M059J (cell line): ENCODE measurements at places on chromosomes 2 and 18.

GRCh38 chr2:207224381-207224780 lies 58.6 kb upstream of the KLF7 start:
- DNase-seq, result no peak

DNA sequence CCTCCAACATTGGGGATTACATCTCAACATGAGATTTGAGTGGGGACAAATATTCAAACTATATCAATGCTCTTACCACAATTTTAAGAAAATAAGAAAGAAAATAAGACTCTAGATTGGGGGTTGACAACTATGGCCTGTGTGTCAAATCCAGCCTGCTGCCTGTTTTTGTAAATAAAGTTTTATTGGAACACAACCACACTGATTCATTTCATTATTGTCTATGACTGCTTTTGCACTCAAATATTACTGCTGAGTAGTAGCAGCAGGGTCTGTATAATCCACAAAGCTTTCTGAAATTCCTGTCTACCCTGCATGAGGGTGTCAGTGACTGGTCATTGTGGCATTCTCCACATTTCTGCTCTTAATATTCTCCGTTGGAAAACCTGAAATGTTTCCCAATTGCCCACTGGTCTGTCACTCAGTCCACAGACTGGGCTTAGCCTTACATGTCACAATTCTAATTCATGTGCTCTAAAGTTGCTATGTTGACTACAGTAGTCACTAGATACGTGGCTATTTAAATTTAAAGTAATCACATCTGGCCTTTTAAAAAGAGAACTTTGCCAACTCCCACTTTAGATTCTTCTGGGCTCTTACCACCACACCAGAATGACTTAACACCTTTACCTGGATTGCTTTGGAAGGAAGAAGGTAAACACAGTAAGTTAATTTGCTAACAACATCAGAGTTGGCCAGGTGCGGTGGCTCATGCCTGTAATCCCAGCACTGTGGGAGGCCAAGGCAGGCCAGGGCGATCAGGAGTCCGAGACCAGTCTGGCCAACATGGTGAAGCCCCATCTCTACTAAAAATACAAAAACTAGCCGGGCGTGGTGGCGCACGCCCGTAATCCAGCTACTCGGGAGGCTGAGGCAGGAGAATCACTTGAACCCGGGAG lies 86.9 kb downstream of the CLHC1 start:
- DNase-seq, result no peak

- DNase-seq, result no peak
Measured at GRCh38 chr18:46833899-46834298, 77.0 kb upstream of the ST8SIA5 start.

GRCh38 chr2:231709981-231710798 lies 1.9 kb downstream of the PTMA start:
- peak; percentile 79 for DNase-seq

GRCh38 chr2:27822049-27822448 lies 50.5 kb downstream of the MRPL33 start:
- DNase-seq, result no peak

DNA sequence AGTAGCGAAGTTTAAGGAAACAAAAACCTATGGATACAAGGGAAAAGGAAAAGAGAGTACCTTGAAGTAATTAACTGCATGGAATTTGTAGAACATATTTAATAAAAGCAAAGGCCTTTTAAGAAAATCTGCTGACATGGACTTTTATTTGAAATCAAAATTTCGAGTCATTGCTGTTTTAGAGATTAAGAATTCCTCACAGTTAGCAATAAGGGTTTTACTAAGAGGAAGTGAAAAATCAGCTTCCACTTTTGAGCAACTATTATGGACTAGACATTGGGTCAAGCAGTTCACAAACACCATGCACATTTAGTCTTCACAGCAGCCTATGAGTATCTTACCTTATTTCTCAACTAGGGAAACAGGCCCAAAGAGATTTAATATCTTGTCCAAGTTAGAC lies 876.3 kb downstream of the BCL11A start:
- no peak for DNase-seq
